ENCODE measurements at places on chromosomes 1 and 21.

DNA sequence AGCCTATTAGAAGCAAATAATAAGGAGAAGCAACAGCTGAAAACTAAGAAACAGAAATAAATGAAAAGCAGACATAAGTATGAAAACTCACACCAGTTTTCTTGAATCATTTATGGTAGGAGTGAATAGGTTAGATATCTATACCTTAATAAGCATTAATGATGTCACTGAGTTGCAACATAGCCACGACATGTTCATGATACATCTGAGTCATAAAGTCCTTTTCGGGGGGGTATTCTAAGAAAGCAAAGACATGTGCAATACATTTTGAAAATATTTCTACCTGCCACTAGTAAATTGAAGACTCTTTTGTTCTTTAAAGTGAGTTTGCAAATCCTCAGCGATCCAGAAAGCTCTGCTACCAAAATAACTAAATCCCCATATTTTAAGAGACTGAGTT, 7.2 kb downstream of the CD34 start:
- no peak for DNase-seq

DNA sequence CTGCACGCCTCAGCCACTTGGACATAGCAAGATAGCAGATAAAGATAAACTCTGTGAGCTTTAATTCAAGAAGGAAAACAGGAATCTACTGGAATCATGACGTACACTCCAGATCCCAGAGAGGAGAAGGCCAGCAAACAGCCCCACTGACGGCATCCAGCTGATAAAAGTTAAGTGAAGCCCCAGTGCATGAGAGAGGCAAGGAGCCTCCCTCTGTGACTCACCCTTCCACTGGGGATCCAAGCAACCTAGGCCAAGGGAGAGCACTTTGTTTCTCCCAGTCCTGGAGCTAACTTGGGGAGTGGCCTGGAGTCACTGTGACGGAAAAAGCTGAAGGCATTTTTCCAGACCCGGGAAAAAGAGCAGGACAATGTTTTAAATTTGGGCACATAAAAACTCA, 270.0 kb downstream of the AKT3 start:
- no peak for DNase-seq

DNA sequence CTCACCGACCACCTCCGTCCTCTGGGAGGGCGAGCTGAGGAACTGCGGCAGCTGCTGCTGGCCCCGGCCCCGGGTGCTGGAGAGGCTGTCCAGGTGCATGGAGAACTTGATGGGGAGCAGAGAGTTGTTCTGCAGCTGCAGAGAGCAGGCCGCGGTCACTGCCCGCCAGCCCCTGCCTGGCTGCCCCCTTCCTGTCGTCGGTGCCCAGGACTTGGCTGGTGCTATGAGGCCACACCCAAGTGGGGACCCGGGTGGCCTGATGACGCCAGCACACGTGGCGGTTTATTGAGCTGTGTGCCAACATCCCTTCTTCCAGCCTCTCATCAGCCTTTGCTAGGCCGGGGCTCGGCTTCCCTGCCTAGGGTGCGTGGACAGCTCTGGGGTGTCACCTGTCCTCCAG, 5.3 kb upstream of the TMEM52 start:
- no peak for DNase-seq

- no peak for DNase-seq
Measured at GRCh38 chr1:183520379-183520778, 48.1 kb downstream of the SMG7 start.

DNA sequence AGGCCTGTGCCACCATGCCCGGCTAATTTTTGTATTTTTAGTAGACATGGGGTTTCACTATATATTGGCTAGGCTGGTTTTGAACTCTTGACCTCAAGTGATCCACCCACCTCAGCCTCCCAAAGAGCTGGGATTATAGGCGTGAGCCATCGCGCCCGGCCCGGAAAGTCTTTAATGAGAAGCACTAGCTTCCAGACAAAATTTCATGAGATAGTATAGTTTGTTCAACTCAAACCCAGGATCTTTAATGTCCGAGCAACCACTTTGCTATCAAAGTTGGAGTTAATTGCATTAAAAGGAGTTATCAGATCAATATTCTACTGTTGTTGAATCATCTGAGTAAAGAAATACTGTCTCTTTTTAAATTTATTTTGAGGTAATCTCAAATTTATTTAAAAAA, 4.8 kb downstream of the TSNAX start:
- DNase-seq: no peak

GRCh38 chr1:18965206-18966173, 9.0 kb upstream of the IFFO2 start:
- no peak for DNase-seq

DNA sequence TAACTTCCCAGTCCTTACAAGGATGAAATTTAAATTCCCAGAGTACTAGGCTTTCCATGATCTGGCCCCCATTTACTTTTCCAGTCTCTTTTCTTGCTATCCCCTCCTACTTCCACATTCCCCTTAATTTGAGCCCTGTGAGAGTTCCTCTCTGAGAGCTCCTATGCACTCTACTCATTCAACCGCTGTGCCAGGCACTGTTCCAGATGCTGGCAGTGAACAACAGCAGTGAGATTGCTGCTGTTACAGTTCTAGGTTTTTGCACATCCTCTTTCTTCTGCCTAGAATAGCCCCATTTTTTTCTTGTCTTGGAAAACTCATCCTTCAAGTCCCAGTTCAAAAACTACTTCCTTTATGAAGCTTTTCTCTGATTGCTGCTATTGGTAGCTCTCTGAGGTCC, 18.8 kb downstream of the ATF6 start:
- no peak for DNase-seq

- DNase-seq: peak; percentile 26
Measured at GRCh38 chr1:13700521-13701270, 708 bp downstream of the PRDM2 start.

GRCh38 chr1:228884615-228885566, 149.6 kb downstream of the RHOU start:
- no peak for DNase-seq

- DNase-seq: no peak
Measured at GRCh38 chr1:207003210-207003609, 29.3 kb downstream of the C1orf116 start.

Measured in activated T-helper 1 cell treated with anti-CD3 and anti-CD28 coated beads, Interleukin-2, amount 50 U/mL, for 16 hours (primary cell).